ENCODE measurements at places on chromosomes 3 and 15. TPM values are rescaled to one million over a fixed set of nuclear protein-coding genes. Genes with fewer than 3 reads are reported as not detected.

DNA sequence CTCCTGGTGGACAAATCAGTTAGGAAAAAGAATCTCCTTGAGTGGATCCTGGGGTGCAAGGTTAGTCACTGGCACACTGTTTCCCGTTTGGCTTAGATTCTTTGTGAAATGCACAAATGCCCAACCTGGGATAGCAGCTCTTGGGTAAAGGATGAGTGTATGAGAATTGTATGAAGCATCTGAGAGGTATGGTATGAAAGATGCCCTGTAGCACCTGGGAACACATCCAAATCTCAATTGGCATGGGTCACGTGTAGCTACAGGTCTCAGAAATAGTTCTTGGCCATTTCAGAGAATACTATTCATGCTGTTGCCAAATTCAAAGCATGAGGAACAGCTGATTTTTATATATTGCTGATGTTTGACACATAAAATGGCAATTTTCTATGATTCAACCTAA is 84.3 kb downstream of the KCNH8 start:
- DNase-seq: no peak

DNA sequence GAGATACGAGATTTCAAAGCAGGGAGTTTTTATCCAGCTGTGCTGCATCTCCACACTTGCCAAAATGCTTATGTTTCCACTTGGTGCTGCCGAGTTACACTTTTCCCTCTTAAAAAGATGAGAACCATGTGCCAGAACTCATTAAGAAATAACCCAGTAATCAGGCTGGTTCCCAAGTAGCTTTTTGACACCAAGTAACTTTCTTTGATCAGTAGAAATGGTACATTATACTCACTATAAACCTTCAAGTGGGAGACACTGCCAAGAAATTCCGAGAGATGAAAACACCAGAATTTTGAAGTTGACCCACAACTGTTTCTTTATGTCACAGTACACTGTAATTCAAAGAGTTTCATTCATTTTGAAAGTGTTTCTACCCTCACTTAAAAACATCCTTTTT is 164.6 kb upstream of the CCDC54 start:
- no peak for DNase-seq

DNA sequence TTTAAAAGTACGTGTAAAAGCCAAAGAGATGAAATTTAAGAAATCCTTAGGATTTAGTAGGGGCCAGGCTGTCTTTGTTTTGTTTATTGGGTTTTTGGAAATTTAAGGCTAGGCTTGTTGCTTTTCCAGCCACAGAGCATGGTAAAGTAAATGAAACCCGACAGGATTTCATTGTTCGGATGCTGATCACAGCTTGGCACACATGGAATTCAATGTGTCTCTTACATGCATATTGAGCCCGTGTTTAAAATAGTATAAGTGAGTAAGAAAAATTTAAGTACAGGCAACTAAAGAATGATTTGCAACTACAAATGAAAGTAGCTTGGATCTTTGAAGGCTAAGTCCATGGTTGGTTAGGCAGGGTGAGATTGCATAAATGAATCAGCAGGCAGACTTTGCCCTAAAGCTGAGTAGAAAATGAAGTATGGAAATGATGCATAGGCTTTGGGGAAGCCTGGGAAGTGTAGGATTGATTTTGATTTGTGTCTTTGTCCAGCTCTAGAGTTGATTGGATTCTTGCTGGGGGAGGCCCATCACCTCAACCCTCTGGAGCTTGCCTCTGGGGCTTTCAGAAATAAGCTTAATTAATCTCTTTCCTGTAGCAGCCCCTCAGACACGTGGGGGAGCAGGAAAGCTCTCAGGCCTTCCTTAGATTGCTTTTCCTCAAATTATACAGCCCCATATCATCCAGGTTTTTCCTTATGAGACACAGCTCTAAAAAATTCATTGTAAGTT is 68.2 kb upstream of the ADAMTSL3 start:
- no peak for DNase-seq

GRCh38 chr3:142940000-142940399 is 23.5 kb downstream of the PAQR9 start:
- no peak for DNase-seq

DNA sequence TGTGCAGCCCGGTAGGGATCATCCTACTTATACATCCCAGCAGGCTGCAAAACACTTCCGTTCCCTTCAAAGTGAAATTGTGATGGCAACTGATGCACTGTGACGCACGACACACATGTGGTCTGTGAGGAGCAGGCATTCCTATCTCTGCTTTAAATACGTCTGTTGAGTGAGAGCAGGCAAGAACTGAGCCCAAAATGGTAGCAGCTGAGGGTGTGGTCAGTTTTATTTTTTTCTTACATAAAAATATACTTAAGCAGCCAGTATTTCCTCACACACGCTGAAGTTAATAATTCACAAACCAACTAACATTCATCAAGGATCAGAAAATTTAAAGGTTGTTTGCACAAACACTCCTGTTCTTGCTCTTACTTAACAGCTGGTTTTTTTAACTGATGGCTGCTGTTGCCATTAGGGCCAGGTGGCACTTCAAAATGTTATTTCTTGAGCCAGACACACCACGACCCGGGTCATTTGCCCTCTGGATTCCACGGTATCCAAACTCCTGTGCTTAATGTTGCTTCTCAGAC is 23.9 kb downstream of the LRIG1 start:
- no peak for DNase-seq

- no peak for DNase-seq
Measured at GRCh38 chr3:159150180-159150579, 348.3 kb downstream of the MFSD1 start.

DNA sequence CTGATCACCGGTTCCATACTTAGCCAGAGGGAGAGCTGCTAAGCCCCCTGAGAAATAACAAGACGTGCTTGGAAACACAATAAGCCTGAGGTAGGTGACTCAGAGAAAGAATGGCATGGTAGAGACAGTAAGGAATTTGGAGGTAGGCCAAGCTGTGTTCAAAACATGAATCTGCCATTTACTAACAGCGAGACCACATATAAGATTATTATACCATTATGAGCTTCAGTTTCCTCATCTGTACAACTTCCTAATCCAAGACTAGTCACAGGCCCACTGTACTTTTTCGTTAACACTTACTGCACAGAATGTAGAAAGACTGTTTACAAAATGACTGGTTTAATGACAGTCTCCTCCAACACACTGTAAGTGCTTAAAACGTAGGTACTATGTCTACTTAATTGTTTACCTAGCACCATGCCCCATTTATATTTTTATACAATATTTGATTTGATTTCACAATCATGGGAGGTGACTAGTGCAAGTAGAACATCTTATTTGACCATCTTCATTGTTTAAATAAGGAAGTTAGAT is 25.7 kb downstream of the ATOSA start:
- no peak for DNase-seq

DNA sequence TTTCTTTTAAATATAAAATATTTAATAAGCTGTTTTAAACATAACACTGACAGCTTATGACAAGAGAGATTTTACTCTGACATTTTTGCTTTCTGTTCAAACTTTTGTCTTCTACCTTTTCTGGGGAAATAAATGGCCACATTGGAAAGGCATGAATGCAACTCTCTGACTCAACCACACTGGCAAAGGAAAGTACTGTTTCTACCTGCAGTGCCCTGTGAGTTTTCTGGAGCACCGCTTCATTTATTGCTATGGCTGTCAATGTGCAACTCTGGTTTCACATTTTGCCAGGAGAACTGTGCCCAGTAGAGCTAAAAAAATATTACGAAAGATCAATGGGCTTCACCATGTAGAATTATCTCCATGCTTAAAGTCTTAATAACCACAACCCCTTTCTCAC is 15.1 kb downstream of the PDZRN3 start:
- no peak for DNase-seq

GRCh38 chr15:74789171-74789631 is 7.3 kb downstream of the CSK start:
- DNase-seq: no peak

- DNase-seq: no peak
Measured at GRCh38 chr3:48596676-48597407, 1.7 kb upstream of the COL7A1 start.

DNA sequence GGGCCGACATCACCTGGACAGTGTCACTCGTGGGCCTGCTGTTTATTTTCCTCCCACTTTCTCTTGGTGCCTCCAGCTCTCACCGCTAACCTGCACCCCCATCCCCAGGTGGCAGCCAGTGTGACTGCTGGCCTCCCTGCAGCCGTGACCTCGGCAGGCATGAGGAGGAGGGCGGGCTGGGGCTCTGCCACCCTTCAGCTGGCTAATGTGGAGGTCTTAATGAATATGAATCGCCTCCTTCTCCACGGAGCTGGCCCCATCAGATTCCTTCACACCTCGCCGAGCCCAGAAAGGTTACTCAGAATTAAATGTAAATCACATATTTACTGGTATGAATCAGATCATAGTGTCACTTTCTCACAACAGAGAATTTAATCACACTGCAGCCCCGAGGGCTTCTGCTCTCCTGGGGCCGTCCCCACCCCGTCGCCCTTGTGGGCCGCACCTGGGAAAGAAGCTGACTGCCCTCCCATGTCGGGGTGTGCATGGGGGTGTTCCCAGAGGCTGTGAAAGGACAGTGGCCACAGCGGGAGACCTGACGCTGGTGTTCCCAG is 171.1 kb upstream of the TLE3 start:
- no peak for DNase-seq

GRCh38 chr3:18098960-18099587 is 326.1 kb downstream of the SATB1 start:
- DNase-seq: no peak

- DNase-seq: no peak
Measured at GRCh38 chr3:10248984-10249748, 907 bp downstream of the TATDN2 start.

- DNase-seq: no peak
Measured at GRCh38 chr3:51876186-51876585, 785 bp upstream of the IQCF5 start.

DNA sequence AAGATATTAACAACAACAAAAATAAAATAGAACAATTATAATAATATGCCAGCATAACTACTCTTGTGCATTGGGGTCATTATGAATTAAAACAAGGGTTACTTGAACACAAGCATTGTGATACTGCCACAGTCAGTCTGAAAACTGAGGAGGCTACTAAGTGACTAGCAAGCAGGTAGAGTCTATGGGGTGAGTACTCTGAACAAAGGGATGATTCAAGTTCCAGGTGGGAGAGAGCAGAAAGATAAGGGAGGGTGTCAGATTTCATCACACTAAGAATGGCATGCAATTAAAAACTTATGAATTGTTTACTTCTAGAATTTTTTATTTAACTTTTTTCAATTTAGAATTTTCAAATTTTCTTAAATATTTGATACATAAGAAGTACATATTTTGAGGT is 754.4 kb upstream of the GOLIM4 start:
- DNase-seq: no peak

The CD200 gene
- total RNA-seq: 23.0 TPM

The MEGF11 gene
- 0.11 TPM for total RNA-seq

All from urinary bladder (tissue), 4 donors.